ENCODE measurements at places on chromosomes 2 and 18. TPM values are rescaled to one million over a fixed set of nuclear protein-coding genes. Genes with fewer than 3 reads are reported as not detected.

SMAD4 gene
- total RNA-seq = 115 TPM

IL1B gene
- total RNA-seq = not detected

- H3K27ac ChIP-seq = no peak overlapping the region
- DNase-seq = no peak
- H3K4me3 ChIP-seq = peak overlapping the region; percentile 14
- H3K27me3 ChIP-seq = no peaks in the 10 kb centered on the region
- H3K36me3 ChIP-seq = no peaks in the 10 kb centered on the region
- peaks cover 7% of the 10 kb centered on the region for H3K4me1 ChIP-seq
Observed at GRCh38 chr2:40680547-40680946, 228.7 kb upstream of the SLC8A1 start.

GRCh38 chr2:238518172-238518820 is 91.6 kb downstream of the ASB1 start:
- H3K27me3 ChIP-seq = peaks cover 6% of the 10 kb centered on the region
- no peak for DNase-seq
- no peaks in the 10 kb centered on the region for H3K36me3 ChIP-seq
- H3K27ac ChIP-seq = no peak overlapping the region
- H3K4me1 ChIP-seq = peaks cover 8% of the 10 kb centered on the region

NAT8 gene
- not detected for total RNA-seq

KCNG3 gene
- 0.04 TPM for total RNA-seq

PLEKHH2 gene
- total RNA-seq = 0.20 TPM

GALNT5 gene
- total RNA-seq = not detected

GRCh38 chr2:197641666-197642065 is 33.7 kb downstream of the RFTN2 start:
- H3K27me3 ChIP-seq = peaks cover 11% of the 10 kb centered on the region
- no peak overlapping the region for H3K27ac ChIP-seq
- H3K4me1 ChIP-seq = peaks cover 2% of the 10 kb centered on the region
- no peak overlapping the region for H3K4me3 ChIP-seq

CFAP53 gene
- 0.50 TPM for total RNA-seq

- no peaks in the 10 kb centered on the region for H3K36me3 ChIP-seq
- no peak overlapping the region for H3K27ac ChIP-seq
- peaks cover 3% of the 10 kb centered on the region for H3K27me3 ChIP-seq
Observed at GRCh38 chr2:47336259-47337238, 66.4 kb upstream of the MSH2 start.
